SW 1271 (cell line): ENCODE measurements at places on chromosomes 2 and 18.

- no peak for DNase-seq
Measured at GRCh38 chr2:121570667-121571055, 40.0 kb downstream of the RNU4ATAC start.

DNA sequence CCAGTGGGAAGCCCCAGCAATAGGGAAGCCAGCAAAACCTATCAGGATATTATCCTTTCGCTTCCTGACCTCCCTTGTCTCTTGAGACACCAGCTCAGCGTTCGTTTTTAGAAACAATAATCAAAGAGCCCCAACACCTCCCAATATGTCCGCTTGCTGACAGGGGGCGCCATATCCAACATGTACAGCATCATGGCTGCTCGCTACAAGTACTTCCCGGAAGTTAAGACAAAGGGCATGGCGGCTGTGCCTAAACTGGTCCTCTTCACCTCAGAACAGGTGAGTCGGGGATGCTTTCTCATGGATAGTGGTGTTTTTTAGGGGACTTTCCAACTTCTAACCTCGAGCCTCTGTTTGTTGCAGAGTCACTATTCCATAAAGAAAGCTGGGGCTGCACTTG is 28.7 kb downstream of the GAD1 start:
- DNase-seq, result no peak

DNA sequence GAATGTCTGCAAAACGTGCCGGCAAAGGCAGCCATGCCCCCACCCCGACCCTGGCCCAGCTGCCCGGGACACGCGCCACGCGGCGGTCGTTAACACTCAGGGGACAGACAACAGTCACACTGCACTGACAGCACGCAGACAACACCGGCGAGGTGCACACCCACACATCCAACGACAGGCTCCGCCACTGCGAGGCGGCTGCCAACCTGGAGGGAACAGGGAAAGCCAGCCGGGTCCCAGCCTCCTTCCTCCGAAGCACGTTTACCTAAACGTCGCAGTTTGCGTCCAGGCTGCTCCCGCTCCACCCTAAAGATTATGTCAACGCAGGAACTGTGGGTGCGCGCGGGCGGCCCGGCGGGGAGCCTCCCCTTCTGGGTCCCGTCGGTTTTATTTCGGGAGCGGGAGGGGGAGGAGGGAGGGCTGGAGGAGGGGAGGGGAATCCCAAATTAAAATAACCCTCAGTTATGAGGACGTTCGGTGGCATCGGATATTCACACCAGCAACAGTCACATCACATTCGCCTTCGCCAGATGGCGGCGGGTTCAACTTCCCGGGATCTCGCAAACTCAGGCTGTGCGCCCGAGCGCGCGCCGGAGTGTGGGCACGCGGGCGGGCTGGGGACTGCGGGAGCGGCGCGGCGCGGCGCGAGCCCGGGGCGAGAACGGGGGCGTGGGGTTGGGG is 644 bp downstream of the PTGR3 start:
- peak; percentile 39 for DNase-seq

DNA sequence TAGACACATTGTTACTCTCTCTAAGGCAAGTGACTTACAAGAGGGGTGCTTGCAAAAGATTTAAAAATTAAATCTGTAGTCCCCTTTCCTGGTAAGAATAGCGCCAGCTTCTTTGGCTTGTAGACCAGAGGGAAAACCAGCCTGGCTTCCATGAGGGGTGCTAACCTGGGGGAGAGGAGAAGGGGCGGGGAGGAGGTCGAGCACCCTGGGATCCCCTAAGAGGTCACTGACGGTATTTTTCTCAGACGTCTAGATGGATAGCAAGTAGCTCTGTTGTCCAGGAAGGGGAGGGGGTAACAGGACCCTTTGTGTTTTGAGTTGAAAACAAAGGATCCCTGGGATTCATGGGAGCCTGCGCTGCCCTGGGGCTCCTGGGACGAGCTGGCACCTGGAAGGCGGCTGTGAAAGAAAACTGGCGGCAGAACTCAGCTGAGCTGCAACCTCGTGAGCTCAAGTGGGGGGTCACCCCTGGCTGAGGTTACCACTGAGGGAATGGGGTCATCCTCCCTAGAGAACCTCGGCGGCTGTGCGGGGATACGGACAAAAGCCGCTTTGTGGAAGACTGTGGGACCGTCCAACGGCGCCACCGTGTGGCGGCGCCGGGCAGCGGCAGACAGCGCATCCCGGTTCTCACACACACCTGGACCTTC is 37.8 kb upstream of the MRPL19 start:
- peak; percentile 40 for DNase-seq

- DNase-seq, result no peak
Measured at GRCh38 chr2:237540823-237541222, 25.6 kb upstream of the PRLH start.

GRCh38 chr2:158392687-158393086 is 63.9 kb downstream of the CCDC148 start:
- DNase-seq, result no peak

GRCh38 chr18:12742453-12742852 is 39.6 kb downstream of the PSMG2 start:
- no peak for DNase-seq

DNA sequence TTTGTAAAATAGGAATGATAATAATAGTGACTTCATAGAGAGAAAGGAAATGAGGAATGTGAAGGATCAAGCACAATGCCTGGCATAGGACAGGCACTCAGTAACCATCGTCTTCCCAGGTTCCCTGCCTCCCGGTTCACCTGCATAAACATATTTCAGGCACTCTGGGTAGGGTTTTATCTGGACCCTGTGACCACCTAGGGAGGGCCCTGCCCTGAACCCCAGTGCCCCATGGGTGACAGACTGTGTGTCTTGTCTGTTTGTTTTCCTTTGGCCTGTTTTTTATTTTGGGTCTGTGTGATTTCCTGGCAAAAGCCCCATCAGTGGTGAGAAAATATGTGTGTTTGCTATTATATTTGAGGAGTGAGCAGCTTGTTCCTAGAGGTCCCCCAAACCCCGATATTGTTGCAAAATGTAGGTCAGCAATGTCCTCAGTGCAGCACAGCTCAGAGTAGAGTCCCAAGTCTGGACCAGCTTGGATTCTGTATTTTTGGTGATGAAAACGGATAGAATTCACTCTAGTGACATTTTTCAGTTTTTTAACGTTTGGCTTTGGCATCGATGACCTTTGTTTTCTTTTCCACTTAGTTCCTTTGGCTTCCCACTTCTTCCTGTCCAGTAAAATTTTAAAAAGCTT is 9.6 kb upstream of the NT5C1B start:
- DNase-seq, result no peak
